ENCODE measurements at places on chromosomes 12 and 14.

DNA sequence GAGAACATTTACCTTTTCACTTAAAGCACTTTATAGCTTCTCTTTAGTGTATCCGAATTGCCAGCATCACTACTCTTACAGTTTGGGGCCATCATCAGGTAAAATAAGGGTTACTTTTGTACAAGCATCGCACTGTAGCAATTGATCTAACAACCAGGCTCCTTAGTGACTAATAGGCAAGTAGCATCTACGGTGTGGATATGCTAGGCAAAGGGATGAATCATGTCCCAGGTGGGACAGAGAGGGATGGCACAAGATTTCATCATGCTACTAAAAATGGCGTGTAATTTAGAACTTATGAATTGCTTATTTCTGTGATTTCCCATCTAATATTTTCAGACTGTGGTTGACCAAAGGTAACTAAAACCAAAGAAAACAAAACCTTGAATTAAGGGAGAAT, 582.3 kb downstream of the KCNH5 start:
- no peak for DNase-seq

DNA sequence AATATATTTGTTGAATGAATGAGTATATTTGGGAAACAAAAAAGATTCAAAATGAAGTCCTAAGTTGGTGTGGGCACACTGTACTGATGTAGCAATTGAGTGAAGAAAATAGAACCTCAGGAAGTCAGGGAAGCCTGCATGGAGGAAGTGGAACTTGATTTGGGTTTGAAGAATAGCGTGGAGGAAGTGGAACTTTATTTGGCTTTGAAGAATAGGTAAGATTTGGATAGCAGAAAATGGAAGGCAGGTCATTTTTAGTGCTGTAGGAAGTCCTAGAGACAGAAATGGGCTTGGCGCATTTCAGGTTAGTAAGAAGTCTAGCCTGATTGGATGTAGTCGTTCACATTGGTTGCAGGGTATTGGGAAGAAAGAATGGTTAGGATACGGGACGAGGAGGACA, 5.4 kb downstream of the C12orf75 start:
- no peak for DNase-seq

DNA sequence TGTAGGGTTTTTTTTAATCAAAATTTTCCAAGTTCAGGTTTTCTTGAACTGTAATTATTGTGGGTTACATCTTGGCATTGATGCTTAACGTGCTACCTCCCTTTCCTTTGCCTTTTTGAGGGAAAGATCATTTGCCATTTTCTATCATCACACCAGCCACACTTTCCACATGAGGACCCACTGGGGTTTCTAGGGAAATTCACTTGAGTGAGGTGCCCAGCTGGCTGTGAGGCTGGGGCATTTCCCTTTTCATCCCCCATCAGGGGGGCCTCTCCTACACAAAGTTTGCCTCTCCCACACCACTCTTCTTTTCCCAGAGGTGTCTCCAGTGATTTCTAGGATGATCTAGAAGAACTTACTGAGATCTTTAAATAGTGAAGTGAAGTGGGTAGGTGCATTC, 335.7 kb downstream of the BMP4 start:
- DNase-seq: no peak

DNA sequence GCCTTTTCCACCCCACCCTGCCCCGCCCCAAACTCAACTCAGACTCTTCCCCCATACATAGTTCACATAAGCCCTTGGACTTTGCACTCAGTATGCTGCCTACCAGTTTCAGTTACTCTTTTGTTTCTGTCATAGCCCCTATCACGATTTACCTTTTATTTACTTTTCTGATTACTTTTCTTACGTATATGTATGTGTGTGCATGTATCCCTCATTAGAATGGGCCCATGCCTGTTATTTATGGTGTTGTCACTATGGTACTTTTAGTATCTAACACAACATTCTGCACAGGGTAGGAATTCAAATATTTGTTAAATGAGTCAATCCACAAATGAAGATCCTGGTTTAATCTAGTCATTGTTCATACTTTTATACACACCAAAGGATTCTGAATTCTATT, 16.5 kb upstream of the LUM start:
- peak; percentile 86 for DNase-seq

- DNase-seq: peak; percentile 62
Measured at GRCh38 chr14:75430116-75430515, 2.3 kb downstream of the JDP2 start.

- peak; percentile 41 for DNase-seq
Measured at GRCh38 chr12:117501076-117501869, 139.8 kb upstream of the NOS1 start.

DNA sequence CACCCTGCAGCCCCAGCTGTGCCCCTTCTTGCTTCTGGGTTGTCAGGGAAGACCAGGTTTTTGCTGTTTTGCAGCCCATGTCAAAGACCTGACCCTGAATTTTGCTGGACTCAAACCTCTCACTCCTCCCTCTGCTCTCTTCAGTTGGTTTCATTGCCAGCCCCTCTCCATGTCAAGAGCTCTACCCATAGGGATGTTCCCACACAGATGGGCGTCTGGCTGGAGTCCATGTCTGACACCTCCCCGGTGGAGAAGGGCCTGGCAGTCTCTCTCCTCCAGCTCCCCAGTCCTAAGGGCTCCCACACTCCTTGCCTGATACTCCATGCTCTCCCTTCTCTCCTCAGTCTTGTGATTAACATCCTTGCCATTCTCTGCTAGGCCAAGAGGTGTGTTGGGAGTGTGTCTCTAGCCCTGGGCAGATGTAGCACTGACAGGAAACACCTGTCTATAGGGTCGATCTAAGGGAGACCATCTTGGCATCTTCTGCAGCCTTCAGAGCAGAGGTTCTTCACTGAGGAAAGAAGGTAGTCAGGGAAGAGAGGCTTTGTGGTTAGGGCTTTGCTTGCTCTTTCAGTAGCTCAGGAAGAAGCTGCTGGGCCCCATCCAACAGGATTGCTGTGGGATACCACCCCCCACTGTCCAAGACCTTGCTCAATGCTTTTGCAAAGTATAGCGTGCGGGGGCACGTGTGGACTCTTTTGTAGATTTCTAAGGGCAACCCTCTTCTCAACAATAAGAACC, 4.7 kb downstream of the ASIC1 start:
- peak; percentile 50 for DNase-seq

DNA sequence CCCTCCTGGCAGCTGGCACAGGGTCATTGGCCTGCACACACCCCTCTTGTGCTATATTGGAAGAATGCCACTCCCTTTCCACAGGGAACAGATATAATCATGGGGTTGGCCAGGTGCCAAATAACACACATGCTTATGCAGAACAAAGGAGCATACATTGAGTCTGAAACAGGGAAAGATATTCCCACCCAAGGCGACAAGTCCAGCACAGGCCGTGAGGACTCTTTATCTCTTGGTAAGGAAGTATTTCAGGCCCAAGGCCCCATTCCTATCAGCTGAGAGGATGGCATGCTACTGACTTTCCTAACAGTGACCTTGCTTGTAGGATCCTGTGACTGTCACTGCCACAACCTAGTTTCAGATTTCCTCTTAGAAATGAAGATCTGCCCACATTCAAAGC, 59.0 kb upstream of the STXBP6 start:
- DNase-seq: peak; percentile 11

DNA sequence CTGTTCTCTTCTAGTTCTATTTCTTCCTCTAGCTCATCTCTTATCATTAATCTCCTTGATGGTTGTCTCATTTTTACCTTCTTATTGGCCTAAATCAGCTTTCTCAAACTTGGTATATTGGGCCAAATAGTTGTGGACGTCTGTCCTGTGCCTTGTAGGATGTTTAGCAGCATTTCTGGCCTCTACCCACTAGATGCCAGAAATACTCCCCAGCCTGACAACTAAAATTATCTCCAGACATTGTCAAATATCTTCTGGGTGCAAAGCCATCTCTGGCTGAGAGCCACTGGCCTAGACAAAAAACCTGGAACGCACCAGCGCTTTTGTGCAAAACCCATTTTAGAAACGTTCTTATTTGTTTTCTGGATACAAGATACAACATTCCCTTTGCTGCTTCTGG, 38.8 kb upstream of the LRRC10 start:
- DNase-seq: peak; percentile 17

GRCh38 chr12:47935184-47935583, 28.2 kb upstream of the TMEM106C start:
- peak; percentile 96 for DNase-seq

DNA sequence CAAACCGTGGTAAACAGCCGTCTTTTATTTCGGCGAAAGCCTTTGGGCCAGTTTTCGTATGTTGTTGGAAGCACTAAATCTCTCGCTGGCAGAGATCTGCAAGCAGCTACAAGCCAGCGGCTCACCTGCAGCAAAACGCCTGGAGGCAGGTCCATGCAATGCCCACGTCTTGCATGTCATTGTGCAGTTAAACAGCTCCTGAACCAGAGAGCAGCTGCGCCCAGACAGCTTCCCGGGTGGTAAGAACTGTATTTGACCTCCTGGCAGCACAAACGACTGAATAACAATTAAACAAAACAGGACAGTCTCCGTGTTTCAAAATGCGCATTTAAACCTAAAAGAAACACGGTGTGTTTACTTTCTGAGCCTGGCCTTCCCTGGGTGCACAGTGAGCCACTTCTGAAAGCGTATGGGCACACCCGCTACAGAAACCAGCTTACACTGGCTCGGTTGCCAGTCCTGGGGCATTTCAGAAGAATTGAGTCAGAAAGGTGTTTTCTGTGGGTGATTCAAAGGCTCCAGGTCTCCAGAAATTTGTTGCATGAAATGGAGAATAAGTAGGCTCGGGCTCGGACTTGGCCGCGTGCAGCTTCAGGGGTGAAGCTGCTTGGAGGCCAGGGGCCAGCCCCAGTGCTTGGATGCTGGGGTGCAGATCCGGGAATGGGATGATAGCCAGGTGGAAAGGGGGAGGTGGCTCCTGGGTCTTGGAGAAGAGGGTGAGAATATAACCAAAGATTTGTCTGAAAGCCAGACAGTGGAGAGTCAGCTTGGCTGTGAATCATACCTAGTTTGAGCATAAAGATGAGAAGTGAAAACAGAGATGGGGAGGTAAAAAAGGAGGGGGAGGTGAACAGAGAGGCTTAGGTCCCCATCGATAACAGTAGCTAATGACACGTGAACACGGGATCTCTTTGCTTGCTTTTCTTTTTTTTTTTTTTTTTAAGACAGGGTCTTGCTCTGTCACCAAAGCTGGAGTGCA, 24.9 kb upstream of the FZD10 start:
- DNase-seq: no peak

DNA sequence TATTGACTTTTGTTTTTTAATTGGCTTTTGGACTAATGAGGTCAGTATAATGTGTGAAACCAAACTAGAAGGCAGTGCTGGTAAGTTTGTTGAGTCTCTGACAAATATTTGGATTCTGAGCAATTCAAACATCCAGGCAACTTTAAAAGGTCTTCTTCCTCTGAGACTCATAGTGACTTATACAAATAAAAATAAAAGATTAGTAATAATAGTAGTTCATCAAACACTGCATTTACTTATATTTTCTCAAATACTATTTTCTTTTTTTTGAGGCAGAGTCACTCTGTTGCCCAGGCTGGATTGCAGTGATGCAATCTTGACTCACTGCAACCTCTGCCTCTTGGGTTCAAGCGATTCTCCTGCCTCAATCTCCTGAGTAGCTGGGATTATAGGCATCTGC, 337.9 kb downstream of the DAD1 start:
- no peak for DNase-seq

- no peak for DNase-seq
Measured at GRCh38 chr14:69073915-69074314, 79.0 kb downstream of the DCAF5 start.

- DNase-seq: no peak
Measured at GRCh38 chr12:67052981-67053380, 216.2 kb upstream of the CAND1 start.

GRCh38 chr12:46110928-46111699, 120.7 kb upstream of the SCAF11 start:
- DNase-seq: no peak

DNA sequence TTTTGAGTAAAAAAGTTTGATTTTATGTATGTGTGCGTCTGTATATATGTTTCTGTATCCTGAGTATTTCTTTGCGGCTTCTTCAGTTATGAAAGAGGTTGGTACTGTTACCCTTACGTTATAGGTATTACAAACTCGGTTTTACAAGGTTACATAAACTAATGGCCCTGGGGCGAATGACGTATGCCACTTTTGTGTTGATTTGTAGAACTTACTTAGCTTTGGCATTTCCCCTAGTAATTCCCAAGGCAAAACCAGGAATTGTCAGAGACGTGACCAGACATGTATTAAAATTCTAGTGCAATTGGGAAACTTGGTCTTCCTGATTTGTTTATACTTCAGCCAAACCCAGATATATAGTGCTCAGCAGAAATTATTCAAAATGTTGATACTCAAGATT, 93.3 kb downstream of the DUSP16 start:
- DNase-seq: no peak

DNA sequence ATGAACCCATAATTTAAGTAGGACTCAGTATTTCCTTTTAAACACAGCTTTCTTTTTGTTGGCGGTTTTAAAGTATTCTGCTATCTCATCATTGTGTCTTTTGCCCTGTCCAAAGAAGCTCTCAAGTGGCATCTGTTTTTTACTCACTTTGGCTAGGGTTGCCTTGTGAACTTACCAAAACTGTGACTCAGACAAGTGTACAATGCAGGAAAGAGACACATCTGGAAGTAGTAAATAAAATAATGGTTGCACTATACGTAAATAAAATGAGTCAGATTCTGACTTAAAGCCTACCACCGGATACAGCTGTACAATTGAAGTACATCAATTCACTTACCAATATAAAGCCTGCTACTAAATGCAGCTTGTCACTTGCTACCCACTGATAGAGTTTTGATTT, 619.2 kb upstream of the LRFN5 start:
- no peak for DNase-seq

Data from AG10803 (cell line).